ENCODE measurements at places on chromosomes 16 and 17.

DNA sequence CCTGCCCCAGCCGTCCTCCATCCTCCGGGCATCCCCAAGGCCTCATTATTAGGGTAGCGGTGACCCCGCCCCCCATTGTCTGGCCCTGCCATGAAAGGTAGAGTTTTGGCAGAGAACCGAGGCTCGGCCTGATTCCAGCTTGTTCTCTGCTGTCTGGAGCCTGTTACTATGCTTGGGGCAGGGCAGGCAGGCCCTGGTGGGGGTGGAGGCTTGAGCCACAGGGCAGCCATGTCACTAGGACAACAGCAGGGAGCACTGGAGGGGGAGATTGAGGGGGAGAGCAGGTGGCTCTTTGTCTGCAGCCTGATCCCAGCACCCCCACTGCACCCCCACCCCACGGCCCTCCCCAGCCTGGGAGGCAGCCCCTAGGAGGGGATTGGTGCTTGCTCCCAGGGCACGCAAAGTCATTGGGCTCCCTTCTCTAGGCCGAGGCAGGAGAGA is 15.4 kb downstream of the RHBDL3 start:
- no peak for DNase-seq

- no peak for DNase-seq
Measured at GRCh38 chr16:52827456-52827855, 225.2 kb downstream of the CHD9NB start.

DNA sequence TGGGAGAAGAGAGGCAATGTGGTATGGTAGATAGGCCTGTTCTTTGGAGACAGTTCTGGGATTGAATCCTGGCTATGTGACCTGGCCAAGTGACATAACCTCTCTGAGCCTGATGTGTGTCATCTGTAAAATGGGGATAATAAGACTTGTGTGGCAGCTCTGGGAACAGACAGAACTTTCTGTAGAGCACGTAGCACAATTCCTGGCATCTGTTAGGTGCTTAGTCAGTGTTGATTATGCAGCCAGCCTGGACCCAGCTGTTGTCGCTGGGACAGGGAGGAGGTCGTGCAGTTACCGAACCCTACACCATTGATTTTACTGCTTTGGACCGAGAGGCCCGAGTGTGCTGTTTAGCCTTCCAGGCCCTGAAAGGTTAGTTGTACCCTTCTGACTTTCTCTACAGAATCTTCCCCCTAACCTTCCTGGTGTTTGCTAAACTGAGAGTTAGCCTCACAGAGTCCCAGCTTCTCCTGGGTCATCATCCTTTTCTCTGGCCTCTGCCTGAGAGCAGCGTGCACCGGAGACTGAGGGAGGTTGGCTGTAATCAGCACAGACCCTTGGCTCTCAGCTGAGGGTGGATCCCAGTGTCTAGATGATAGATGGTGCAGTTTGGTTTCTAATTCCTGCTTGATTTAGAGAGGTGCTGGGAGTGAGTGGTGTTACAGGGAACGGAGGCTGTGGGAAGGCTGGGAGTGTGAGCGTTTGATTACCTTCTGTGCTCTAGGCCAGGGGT is 31.9 kb downstream of the MSI2 start:
- DNase-seq, result no peak

GRCh38 chr16:3807425-3808123 is 72.9 kb downstream of the CREBBP start:
- no peak for DNase-seq

DNA sequence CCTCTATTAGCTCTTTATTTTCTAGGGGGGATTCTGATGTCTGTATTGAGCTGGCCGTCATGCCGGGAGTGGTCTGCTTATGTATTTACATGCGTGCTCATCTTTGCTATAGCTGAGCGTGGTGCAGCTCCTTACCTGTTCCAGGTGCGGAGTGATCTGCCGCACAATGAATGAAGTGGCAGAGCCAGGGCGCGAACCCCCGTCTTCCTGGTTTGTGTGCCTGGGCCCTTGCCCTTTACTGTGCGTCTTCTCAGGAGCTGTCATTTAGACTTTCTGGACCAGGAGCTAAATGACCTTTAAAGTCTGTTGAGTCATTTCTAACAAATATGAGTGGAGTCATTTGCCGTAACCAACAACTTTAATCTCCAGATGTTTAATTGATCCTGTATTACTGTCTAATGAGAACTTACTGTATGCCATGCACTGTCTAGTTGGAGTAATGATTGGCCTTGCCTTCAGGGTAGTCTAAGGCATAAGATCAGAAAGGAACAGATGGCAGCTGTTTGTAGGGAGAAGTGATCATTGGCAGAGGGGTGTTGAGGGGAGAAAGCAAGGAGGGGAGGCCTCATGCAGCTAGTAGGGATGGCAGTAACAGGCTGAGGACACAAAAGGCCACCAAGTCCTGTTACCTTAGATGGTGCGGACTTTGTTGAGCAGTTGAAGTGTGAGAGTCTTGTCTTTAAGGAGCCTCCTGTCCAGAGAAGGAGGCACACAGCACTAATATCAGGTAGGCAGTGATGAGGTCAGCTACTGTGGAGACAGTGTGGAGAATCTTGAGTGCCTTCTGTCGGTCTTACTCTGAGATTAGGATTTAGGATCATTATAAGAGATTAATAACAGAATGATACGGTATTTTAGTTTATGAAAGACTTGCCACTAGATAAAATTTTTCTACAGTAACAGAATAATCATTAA is 53.9 kb downstream of the USP10 start:
- DNase-seq, result no peak

DNA sequence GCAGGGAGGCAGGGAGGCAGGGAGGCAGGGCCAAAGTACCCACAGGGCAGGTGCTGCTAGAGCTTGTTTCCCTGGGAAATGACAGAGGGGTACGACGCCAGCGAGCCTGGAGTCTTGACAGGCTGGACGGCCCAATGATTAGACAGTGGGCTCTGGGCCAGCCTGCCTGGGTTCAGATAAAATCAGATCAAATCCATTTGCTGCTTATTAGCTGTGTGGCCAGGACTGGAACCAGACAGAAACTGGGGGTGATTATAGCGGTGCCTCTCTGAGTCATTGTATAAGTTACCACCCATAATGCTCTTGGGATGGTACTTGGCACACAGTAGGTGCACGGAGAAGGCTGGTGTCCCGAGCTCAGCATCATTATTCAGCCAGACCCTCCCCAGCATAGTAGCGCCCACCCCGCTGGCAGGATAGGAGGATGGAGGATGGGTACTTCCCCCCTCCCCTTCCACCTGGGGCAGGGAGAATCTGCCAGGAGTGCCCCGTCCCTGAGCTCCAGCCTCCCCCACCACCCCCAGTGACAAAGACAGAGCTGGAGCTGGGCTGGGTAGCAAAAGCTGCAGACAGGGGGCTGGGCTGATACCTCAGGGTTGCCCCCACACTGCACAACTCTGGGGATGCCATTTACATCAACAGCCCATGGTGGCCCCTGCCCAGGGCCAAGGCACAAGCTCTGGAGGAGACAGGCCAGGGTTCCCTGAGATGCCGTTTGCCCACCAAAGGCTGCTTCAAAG is 77.6 kb upstream of the TNRC6C start:
- no peak for DNase-seq

DNA sequence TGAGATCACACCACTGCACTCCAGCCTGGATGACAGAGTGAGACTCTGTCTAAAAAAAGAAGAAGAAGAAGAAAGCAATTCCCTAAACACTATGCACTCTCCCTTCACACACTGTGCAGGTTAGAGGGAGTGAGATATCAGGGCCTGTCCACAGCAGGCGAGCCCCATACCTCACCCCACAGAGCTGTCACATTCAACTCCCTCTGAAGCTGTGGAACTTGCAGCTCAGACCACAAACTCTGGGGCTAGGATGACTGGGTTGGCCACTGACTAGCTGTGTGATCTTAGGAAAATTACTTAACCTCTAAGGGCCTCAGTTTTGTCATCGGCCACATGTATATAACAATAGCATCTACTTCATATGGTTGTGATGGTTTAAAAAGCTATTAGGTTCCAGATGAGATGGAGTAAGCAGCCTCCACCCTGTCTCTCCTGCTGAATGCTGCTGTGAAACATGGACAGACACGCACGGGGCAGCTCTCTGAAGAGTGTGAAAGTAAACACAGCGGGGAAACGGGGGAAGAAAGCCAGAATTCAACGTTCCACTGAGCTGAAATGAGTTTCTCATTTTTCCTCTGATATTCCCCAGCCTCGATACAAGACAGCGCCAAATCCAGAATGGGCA is 13.6 kb upstream of the PYY start:
- DNase-seq, result no peak

DNA sequence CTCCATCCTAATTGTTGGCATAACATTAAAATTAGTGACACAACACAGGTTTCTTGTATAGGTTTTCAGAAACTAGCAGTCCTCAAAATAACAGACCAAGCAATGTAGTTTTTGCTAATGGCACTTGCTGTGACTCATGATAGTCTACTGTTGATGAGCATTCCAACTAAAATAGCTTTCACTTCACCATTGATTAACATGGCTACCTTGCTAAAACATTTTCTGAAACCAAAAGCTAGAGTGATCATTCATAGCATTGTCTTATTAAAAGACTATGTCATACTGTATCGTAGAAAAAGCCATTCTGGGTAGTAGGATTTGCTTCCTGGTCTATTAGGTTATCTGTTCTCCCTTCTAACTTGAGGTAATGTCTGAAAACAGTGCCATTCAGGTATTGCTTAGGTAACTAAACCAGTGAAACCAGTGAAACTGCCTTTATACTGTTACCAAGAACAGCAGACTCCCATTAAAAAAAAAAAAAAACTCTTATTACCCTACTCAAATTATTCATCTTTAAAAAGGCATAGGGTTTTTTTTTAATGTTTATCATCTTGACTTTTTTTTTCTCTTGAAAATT is 2.5 kb upstream of the CLTC start:
- no peak for DNase-seq

DNA sequence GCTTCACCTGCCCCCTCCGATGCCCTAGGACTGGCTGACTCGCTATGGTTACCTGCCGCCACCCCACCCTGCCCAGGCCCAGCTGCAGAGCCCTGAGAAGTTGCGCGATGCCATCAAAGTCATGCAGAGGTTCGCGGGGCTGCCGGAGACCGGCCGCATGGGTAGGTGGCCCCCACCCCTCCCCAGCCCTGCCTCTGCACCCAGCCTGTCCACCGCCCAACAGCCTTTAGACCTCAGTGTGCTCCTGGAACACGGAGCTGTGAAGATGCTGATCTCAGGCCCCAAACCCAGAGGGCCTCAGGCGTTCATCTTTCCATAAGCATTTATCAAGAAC is 993 bp downstream of the MMP25 start:
- DNase-seq, result no peak

DNA sequence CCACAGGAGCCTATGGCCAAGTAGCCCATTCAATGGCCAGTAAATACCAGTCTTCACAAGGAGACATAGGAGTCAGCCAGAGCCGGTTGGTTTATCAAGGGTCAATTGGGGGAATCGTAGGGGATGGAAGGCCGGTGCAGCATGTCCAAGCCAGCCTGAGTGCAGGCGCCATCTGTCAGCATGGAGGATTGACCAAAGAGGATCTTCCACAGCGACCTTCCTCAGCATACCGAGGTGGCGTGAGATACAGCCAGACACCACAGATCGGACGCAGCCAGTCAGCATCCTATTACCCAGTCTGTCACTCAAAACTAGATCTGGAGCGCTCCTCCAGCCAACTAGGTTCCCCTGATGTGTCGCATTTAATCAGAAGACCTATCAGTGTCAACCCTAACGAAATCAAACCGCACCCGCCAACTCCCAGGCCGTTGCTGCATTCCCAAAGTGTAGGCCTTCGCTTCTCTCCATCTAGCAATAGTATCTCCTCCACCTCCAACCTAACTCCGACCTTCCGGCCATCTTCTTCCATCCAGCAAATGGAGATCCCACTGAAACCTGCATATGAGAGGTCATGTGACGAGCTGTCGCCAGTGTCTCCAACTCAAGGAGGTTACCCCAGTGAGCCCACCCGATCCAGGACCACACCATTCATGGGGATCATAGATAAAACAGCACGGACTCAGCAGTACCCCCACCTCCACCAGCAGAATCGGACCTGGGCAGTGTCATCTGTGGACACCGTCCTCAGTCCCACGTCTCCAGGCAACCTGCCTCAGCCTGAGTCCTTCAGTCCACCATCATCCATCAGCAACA is 25.0 kb downstream of the CYB561 start:
- DNase-seq, result no peak

- no peak for DNase-seq
Measured at GRCh38 chr16:85473323-85473722, 139.8 kb upstream of the GSE1 start.

- no peak for DNase-seq
Measured at GRCh38 chr17:42431758-42432161, 8.7 kb upstream of the CAVIN1 start.

DNA sequence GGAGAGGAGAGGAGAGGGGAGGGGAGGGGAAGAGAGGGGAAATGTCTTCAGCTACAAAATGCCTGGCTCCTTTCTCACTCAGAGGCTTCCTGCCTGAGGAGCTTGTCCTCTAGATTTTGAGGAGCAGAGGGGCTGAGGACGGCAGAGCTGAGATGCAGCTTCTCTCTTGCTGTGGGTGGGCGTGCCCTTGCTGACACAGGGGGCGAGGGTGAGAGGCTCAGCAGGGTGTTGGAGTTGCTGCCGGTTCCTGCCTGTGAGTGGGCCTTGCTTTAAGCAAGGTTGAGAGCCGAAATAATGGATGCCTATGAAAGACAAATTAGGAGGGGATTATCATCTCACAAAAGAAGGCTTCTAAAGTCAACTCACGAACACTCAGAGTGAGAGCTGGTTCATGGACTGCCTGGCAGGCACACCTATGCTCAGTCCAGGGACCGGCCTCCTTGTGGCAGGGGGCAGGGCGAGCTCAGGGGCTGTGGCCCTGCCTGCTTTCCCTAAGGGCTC is 215.6 kb downstream of the MSI2 start:
- DNase-seq, result no peak

DNA sequence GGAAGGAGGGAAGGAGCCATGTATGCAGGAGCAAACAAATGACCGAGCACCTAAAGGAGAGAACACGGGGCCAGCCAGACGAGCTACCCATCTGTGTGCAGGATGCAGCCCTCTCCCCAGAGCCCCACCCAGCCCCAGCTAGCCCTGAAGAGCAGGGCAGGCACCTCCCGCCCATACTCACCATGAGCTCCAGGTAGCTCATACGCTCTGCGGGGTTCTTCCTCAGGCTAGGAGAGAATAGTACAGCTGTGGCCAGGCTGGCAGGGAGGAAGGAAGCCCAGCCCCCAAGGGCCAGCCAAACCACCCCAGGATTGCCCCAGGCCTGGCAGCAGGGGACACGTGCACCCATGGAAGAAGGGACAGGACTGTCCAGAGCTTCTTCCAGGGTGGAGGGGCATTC is 81.9 kb downstream of the KCNJ18 start:
- DNase-seq, result no peak

DNA sequence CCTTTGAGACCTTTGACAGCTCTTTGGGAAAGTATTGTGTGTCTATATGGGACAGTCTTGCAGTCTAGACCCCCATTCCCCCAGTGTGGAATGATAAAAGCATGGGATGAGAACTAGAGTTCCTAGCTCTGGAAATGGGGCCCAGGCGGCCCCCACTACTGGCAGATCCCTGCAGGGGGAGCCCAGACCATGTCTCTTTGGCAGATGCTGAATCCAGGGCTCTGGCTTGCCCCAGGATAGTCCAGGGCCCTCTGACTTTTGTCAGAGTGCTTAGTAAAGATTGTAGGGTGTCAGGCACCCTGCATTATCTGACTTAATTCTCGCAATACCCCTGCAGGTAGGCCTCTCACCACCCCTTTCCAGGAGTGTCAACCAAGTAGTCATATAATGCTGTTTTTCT is 8.3 kb downstream of the ALKBH5 start:
- no peak for DNase-seq
